ENCODE measurements at places on chromosomes 3 and 15. TPM values are rescaled to one million over a fixed set of nuclear protein-coding genes. Genes with fewer than 3 reads are reported as not detected.

PARP3 gene
- 3.3 TPM for total RNA-seq

ALDH1A3 gene
- total RNA-seq = 3.3 TPM

SLC28A1 gene
- not detected for total RNA-seq

CDHR4 gene
- not detected for total RNA-seq

IL16 gene
- total RNA-seq = 0.82 TPM

EPHA6 gene
- 64.8 TPM for total RNA-seq

EIF4G1 gene
- total RNA-seq = 88.0 TPM

WDR72 gene
- total RNA-seq = under 0.01 TPM

GOLGA6L4 gene
- 2.4 TPM for total RNA-seq

Measured in frontal cortex (tissue), 4 donors.